CD4-positive, alpha-beta T cell treated with Interleukin-15 for 1 hour (primary cell): ENCODE measurements at places on chromosomes 1 and 21.

- no peak for DNase-seq
Observed at GRCh38 chr1:220797553-220797952, 10.8 kb downstream of the MTARC1 start.

- DNase-seq: no peak
Observed at GRCh38 chr1:1032424-1032823, 12.5 kb downstream of the AGRN start.

- DNase-seq: no peak
Observed at GRCh38 chr1:156882543-156882942, 11.0 kb upstream of the PEAR1 start.

DNA sequence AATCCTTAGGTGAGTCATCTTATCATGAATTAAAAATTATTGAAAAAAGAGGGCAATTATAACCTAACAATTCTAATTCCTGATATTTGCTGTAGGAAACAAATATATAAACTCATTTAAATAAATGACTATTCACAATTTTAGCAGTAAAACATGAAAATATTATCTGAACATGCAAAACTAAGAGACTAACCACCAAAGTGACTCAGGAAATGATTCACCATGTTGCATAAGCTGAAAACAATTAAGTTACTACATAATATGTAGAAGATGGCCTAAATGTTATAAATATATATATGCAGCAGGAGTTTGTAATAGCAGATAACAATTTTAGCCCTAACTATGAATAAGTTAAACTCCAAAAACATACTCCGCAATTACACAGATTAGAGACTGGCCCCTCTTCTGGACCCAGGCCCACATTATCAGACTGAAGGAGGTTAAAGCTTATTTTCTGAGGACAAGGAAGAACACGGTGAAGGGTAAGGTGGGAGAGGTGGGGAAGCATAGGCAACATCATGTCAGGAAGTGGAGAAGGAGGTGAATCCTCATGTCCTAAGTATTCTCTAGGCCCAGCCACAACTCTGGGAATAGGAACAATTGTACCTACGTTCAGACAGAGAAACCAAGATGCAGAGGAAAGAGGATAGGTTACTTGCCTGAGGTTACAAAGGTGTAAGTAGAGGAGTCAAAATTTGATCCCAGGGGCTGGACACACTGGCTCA, 15.6 kb upstream of the AIM2 start:
- no peak for DNase-seq

DNA sequence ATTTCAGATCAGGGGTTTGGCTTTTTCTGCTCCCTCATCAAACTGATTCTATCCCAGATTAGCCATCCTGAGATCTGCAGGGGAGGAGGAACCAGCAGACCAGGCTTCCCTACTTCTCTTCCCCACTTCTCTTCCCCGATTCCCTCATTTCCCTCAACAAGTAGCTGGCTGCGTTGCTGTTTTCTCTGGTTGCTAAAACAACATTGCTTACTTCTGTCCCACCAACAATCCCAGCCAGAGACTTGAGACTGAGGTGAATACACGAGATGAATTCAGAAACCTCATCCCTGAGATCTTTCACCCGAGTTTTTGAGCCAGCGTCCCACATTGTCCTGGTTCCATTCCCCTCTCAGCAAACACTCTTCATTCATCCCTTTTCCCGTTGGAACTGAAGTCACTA, 22.4 kb downstream of the DYRK3 start:
- DNase-seq: no peak

GRCh38 chr1:223631956-223632355, 33.5 kb downstream of the CAPN8 start:
- no peak for DNase-seq

GRCh38 chr1:229231754-229232119, 39.2 kb upstream of the RAB4A start:
- DNase-seq: no peak

- DNase-seq: no peak
Observed at GRCh38 chr1:16946646-16947045, 24.9 kb downstream of the CROCC start.

DNA sequence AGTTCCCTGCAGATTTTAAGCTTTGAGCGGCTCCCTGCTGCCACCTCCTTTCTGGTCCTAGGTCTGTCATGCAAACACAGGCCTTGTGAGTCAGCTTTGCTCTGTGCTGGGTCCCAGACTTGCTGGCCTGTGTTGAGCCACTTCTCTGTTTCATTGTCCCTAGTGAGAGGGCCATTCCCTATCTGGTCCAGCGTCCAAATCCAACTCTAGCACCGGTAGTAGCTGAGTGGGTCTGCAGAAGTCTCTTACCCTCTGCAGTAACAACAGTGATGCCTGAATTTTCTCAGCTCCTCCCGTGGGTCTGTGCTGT, 5.8 kb downstream of the TTC22 start:
- DNase-seq: no peak

GRCh38 chr1:162973381-162973795, 95.8 kb upstream of the RGS4 start:
- DNase-seq: no peak

- DNase-seq: no peak
Observed at GRCh38 chr1:107620753-107621152, 344.2 kb downstream of the VAV3 start.

DNA sequence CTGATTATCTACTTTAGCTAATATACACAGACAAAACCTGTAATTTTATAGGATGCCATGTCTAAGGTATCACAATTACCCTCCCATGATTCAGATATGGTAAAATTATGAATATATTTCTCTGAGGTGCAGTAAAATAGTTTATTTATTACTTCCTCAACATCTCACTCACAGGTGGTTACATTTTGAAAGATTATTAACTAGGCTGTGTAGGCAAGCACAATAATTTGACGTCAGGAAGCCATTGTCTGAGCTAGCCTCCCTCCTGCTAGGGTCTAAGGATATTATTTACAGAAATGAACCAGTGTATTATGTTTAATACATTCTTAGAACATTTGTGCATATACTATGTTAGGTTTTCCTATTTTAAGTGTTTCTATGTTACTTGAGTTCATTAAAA, 69.9 kb upstream of the ADGRL2 start:
- DNase-seq: no peak

GRCh38 chr1:30670240-30671060, 52.9 kb downstream of the MATN1 start:
- no peak for DNase-seq

- peak; percentile 25 for DNase-seq
Observed at GRCh38 chr1:67166196-67166595, at the start of gene IL23R. TSS of gene IL23R (plus strand) at chr1:67166454. CDS start at chr1:67168121, 1,667 bp downstream.

DNA sequence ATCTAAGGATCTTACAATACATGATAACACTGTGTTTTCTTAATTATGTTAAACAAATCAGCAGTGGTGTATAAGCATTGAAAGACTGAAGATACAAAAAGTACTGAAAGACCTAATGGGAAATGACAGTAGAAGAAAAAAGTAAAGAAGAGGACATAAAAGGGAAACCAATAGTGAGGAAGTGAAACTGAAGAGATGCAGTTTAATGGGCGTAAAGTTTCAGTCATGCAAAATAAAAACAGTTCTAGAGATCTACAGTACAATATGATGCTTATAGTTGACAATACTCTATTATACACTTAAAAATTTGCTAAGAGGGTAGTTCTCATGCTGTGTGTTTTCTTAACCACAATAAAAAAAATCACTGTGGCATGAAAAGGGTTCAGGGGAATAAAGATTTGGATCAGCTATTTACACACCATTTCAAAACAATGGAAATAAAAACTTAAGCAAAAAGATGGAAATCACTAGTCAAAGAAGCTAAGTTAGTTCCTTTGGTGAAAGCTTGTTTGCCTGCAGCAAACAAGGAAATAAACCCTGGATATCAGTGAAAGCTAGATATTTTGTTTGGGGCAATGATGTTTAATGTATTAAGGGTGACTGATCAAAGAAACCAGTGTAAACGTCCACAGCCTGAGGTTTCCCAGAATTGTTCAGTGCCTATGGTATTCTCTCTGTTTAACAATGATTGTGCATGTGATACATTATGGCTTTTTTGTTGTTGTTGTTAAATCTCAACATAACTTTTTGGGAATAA, 1160.8 kb upstream of the ADGRL2 start:
- DNase-seq: no peak

- no peak for DNase-seq
Observed at GRCh38 chr1:214361636-214362035, 80.7 kb downstream of the SMYD2 start.

DNA sequence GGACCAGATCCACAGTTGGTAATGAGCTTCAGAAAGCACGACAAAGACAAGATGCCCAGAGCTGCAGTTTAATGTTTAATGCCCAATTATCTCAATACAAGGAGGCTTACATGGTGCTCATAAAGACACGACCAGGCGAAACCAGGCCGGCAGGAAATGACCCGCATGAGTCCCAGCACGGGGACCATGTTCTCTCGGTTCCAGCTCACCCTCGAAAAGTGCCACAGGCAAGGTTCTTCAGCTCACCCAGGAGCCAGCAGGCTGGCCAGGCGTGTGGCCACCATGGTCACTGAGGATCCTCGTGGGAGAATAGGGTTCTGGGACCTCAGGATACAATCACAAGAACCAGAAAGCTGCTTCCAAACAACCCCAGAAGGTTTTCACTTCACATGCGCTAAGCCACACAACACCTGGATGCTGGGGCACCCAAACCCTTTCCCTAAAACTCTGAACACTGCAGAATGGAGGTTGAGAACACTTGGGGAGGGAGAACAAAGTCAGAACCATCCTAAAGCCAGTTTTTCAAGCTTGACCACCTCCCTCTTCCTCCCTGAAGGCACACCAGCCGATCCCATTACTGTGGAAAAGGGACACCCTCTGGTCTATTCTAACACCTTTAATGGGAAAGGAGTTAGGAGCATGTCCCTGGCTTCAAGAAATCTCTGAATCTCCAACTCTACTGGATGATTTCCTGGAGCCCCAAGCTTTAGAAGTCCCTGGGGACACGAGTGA, 22.6 kb upstream of the ASAP3 start:
- DNase-seq: no peak

DNA sequence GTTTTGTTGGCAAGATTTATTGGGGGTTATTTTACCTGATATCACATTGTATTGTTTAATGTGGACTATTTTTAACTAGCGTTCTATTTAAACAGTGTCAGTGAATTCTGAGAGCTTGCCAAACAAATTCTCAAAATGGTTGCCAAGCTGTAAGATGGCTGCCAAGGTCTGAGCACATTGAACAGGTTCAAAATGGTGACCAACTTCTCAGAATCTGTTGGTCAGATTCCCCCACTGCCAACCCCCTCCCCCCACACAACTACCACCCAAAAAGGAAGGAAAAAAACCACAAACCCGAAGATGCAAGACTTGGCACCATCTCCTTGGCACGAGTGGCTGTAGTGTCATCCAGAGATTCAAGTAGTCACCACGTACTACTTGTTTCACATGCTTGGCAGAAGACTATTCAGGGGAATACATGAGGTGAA, 159.1 kb downstream of the NFIA start:
- no peak for DNase-seq

DNA sequence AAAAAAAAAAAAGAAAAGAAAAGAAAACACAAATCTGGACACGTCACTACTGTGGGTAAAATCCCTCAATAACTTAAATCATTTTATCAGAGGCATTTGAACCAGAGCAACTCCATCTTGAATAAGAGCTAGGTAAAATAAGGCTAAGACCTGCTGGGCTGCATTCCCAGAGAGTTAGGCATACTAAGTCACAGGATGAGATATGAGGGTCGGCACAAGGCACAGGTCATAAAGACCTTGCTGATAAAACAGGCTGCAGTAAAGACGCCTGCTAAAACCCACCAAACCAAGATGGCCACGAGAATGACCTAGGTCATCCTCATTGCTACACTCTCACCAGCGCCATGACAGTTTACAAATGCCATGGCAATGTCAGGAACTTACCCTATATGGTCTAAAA, 43.6 kb upstream of the MTF1 start:
- no peak for DNase-seq

DNA sequence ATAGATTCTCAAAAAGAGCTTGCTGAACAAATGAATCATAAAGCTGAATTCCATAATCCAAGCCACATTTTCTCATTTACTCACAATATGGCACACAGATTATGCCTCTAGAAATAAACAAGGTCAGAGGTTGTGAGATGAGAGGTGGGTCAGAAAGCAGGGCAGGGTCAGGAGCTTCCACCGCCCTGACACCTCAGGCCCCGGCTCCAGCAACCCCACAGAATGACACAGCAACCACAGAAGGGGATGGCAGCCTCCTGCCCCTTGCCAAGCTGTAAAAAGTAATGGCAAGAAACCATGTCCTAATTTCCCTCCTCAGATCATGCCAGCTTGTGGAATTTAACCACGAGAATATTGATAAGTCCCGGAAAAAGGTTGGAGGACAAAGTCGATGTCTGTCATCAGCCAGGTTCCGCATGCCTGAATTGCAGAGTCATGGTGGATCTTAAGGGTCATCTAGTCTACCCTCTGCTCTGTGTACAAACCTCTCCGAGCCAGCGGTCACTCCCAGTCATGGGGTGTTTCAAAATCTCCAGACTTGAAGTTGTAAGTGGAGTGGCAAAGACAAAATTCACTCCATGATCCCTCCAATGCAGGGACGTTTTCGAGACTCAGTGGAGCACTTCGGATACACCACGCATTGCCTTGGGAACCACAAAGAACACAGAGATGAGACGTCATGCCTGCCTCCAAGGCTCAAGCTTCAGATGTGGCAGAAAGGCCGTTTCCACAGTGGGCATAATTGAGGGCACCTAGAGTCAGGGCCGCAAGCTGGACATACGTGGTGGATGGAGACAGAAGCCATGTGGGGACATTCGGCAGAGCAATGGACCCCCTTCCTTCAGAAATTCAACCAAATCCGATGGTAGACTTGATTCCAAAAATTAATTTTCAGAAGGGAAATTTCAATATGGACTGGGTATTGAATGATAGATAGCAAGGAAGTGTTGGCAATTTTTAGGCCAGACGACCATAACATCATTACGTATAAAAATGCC, 254.0 kb downstream of the TOMM20 start:
- no peak for DNase-seq

DNA sequence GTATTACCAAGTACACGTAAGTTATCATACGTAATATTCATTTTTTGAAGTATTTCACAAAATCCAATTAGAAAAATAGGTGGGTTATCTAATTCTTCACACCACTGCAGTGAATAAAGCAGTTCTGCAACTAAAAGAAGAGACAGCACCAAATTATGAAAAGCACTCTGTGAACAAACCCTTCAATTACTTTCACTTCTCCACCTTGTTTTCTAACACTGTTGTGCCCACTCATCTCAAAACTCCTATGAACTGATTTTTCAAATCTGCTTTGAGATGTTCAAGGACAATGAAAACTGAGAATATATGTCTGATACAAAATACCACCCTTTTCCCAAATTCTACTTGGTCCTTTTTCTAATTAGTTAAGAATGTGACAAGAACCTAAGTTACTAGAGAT, 39.4 kb downstream of the LTN1 start:
- DNase-seq: no peak

DNA sequence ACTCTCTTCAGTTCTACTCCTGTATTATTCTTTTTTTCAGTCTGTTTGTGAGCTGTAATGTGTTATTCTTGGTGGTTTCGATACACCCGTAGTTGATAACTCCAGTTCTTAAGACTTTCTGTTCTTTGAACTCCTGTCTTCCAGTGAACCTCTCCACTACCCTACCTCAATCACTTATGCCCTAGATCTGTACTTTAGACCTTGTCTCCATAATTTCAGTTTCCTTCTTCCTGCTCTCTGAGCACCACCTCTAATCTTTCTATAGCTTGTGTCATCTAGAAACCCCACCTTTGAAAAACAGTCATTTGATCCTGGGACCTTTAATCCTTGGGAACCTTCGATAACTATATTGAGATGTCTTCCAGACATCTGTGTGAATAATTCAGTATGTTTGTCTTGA, 159.3 kb downstream of the PIK3R3 start:
- DNase-seq: no peak
